Fibroblast of upper back skin (primary cell): ENCODE measurements at places on chromosomes 4 and X.

GRCh38 chr4:115674485-115674884 is 561.1 kb upstream of the NDST4 start:
- DNase-seq: no peak

DNA sequence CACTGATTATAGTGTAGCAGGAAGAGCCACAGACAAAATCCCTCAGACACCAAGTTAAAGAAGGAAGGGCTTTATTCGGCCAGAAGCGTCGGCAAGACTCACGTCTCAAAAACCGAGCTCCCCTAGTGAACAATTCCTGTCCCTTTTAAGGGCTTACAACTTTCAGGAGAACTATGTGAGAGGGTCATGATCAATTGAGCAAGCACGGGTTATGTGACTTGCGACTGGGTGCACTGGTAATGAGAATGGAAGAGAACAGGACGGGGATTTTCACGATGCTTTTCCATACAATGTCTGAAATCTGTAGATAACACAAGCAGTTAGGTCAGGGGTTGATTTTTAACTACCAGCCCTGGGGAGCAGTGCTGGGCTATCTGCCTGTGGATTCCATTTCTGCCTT is 116.7 kb downstream of the MFAP3L start:
- no peak for DNase-seq

DNA sequence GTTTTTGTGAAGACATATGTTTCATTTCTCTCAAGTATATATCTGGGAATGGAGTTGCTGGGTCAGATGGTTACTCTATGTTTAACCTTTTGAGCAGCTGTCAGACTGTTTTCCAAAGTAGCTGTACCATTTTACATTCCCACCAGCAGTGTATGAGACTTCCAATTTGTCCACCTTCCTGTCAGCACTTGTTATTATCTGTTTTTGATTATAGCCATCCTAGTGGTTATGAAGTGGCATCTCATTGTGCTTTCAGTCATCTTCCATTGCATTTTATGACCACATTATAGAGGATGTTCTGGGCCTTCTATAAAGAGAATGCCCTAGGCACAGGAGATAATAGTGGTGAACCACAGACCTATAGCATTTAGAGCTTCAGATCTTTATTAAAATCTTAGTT is 39.2 kb downstream of the CLCN4 start:
- DNase-seq: no peak

GRCh38 chrX:27336466-27337091 is 126.6 kb downstream of the PPP4R3C start:
- DNase-seq: peak; percentile 5

- no peak for DNase-seq
Measured at GRCh38 chrX:118455013-118455412, 40.6 kb upstream of the DOCK11 start.

- no peak for DNase-seq
Measured at GRCh38 chr4:94575652-94576051, 123.9 kb downstream of the PDLIM5 start.

DNA sequence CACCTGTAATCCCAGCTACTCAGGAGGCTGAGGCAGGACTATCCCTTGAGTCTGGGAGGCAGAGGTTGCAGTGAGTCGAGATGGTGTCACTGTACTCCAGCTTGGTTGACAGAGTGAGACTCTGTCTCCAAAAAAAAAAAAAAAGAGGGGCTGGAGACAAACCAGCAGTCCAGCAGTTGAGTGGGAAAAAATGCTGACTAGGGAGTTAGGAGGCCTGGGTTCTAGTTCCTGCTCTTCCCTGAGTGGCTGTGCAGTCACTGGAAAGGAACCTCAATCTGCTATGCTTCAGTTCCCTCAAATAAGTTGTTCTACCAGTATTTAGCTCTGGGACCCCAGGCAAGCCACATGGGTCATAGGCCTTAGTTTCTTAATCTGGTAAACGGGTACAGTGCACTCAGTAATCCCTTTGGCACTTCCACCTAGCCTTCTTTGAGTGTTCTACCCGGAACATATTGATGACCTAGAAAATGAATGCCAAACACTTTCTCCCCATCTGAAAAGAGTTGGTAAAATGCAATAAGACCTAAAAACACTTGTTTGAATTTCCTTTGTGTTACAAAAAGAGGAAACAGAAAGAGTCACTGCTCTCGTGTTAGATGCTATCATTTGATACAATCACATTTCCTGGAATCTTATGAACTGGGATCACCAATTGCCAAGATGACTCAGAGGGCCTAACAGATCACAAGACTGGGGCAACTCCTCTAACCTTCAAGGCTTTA is 99.3 kb upstream of the EGFL6 start:
- DNase-seq: peak; percentile 67

- peak; percentile 14 for DNase-seq
Measured at GRCh38 chr4:70838204-70838603, 1.5 kb downstream of the GRSF1 start.

GRCh38 chr4:108450236-108450898 is 170.0 kb upstream of the RPL34 start:
- no peak for DNase-seq

DNA sequence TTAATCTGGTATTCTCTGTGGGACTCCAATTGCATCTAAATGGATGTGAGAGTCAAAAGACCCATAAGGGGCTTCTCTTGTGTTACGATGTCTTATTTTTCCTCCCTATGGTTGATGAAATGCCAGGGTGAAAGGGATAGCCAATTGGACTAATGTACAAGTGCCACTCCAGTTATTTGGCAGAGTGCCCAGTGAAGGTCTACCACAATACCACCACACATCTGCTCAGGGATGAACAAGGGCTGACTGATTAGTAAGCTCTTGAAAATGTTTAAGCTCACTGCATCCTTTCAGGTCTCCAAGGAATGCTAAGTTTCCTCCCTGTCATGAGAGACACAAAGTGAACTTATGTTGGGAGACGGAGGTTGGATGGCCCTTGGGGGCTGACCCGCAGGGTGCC is 57.8 kb downstream of the HEPH start:
- DNase-seq: peak; percentile 19

- DNase-seq: peak; percentile 75
Measured at GRCh38 chr4:74410272-74410671, 34.7 kb upstream of the AREG start.

DNA sequence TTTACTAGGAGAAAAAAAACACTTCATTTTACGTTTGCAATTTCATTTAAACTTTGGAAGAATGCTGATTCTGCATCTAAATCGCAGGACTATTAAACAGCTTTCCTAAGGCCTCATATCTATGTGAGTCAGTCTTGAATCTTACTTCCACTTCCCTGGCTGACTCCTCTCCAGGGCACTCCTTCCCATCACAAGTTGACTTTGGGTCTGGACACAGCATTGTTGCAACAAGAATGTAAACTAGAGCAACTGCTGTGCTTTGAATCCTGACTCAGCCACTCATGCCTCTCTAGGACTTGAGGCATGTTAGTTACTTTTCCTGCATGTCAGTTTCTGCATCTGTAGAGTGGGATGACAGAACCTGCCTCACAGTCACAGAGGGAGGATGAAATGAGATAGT is 413.8 kb downstream of the FAT4 start:
- peak; percentile 89 for DNase-seq
